PC-3 (cell line): ENCODE measurements at places on chromosomes 1 and 21. TPM values are rescaled to one million over a fixed set of nuclear protein-coding genes. Genes with fewer than 3 reads are reported as not detected.

DNA sequence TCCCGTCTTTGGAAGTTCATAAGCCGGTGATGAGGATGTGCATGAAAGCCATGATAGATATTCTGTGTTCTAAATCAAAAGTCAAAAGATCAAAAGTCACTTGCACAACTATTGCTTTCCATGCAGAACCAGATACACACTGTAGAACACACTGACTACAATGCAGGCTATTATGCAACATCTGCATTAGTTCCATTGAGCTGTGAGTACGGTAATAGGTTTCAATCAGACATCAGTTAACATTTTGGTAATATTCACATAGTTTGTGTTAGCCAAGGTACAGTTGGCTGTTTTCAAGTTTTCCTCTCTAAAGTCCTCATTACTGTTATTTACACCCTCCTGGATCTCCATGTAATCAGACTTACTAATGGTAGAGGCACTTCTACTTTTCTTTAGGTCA, 3.1 kb downstream of the KCNA2 start:
- DNase-seq = no peak

GRCh38 chr1:26239936-26240335, 5.9 kb downstream of the CEP85 start:
- no peak for DNase-seq

DNA sequence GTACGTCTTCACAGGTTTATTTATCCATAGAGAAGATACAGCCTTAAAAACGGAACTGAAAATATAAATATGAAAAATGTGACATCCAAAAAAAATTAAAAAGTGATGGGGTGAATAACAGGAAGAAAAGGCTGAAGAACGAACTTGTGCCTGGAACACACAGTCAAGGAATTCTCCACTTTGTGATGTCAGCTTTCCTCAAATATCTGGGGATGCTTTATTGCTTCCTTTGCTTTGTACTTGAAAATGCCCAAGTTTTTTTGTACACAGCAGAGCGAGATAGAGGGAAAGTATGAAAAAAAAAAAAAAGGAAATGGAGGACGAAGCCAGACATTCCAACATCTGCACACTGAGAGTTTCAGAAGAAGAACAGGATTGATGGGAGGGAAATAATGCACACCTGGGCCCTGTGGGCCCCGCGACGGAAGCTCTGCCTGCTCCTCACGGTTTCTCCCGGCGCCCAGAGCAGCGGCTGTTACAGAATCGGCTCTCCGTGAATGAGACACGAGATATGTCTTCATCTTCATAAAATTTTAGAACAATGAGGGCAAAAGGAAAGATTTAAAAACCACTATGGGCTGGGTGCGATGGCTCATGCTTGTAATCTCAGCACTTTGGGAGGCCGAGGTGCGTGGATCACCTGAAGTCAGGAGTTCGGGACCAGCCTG, 10.0 kb upstream of the LRRC3 start:
- DNase-seq = no peak

- peak; percentile 27 for DNase-seq
Measured at GRCh38 chr1:110616587-110616986, 10.4 kb upstream of the KCNA2 start.

The IGSF21 gene
- not detected in 2 replicates for total RNA-seq

The OPRD1 gene
- not detected in 2 replicates for total RNA-seq

The APP gene
- total RNA-seq = 266 and 329 TPM in 2 replicates

GRCh38 chr1:179080866-179081686, 794 bp upstream of the TOR3A start:
- DNase-seq = no peak

The PDC gene
- not detected in 2 replicates for total RNA-seq

GRCh38 chr1:15557594-15557993, 27.3 kb downstream of the AGMAT start:
- no peak for DNase-seq

- no peak for DNase-seq
Measured at GRCh38 chr1:184028854-184029623, 8.5 kb downstream of the COLGALT2 start.

- DNase-seq = peak; percentile 69
Measured at GRCh38 chr1:79100385-79100784, 93.9 kb upstream of the ADGRL4 start.

GRCh38 chr1:85609976-85610375, 29.4 kb downstream of the CCN1 start:
- no peak for DNase-seq

GRCh38 chr1:27759236-27759635, 13.8 kb upstream of the STX12 start:
- no peak for DNase-seq

- no peak for DNase-seq
Measured at GRCh38 chr1:84086189-84086588, 57.9 kb upstream of the PRKACB start.
